Stimulated activated naive CD4-positive, alpha-beta T cell (primary cell): ENCODE measurements at places on chromosomes 4 and X.
A peak's percentile ranks its signal among the peaks of the same experiment; 100 is the strongest.

DNA sequence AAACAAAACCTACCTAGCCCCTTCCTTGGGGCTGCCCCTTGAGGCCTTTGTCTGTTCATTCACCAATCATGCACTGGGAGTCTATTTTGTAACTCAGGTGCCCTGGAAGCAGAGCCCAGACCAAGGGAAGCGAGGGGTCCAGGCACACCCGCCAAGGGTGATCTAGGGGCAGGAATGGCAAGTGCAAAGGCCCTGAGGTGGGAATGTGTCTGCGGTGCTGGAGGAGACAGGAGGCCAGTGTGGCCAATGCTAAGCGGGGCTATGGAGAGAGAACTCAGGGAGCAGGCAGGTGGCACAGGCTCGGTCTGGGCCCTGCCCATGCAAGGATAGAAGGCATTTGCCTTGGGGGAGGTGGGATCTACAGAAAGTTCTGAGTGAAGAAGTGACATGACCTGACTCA, 3.5 kb upstream of the SH3BP2 start:
- no peak for DNase-seq

GRCh38 chrX:24426340-24426913, 38.7 kb upstream of the PDK3 start:
- peak; percentile 16 for DNase-seq

- no peak for DNase-seq
Measured at GRCh38 chr4:92776080-92776479, 472.3 kb downstream of the GRID2 start.

GRCh38 chr4:140088323-140088967, 65.5 kb downstream of the MAML3 start:
- no peak for DNase-seq

GRCh38 chrX:87896057-87896456, 378.5 kb downstream of the KLHL4 start:
- no peak for DNase-seq

DNA sequence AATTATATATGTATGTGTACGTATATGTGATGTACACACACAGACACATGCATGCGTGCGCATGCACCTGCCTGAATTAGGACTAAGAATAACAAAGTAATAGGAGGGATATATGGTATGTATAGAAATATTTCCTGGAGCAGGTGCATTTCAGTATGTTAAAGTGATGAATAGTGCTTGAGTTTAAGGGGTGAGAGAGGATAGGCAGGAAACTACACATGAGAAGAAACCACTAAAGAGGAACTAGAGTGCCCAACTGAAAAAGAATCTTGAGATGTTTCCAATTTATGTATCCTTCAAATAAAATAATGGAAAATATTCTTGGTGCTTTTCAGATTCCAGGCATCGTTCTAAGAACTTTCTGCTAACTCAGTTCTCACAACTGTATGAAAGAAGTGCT, 52.6 kb upstream of the UNC5C start:
- DNase-seq = no peak

DNA sequence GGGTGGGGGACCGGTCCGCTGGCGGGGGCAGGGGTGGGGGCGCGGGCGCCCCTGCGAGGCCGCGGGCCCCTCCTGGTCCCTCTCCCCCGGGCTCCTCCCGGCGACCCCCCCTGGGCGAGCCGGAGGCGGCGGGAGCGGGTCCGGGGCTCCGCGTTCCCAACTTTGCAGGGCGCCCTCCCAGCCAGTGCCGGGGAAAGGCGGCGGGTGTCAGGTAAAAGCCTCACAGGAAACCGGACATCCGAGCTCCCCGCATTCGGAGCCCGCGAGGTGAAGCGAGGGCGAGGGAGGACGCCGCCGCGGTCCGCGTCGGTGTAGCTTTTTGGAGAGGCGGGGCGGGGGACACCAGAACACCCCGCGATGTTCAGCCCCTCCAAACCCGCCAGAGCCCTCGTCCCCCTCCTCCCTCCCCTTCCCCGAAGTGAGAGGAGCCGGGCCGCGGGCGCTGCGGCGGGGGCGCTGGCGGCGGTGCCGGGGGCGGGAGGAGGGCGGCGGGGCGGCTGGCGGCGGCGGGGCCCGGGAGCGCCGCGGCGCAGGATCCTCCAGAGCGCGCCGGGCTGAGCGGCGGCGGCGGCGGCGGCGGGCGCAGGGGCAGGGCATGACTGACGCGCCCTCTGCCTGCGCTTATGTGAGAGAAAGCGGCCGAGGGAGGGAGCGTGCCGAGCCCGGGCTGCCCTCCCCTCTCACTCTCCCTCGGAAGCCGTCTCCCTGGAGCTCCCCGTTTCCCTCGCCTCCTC, at the start of gene VEGFC:
TSS of gene VEGFC (minus strand) at position 597 of the 734 bp plus-strand sequence. CDS start 611 bp downstream, outside the sequence.
- no peak for DNase-seq

GRCh38 chrX:132948648-132949260, 9.7 kb downstream of the HS6ST2 start:
- DNase-seq = no peak

GRCh38 chr4:7701866-7702649, 237.6 kb downstream of the AFAP1 start:
- DNase-seq = no peak

- DNase-seq = peak; percentile 48
Measured at GRCh38 chrX:119757979-119758730, at the start of gene SOWAHD. SOWAHD (plus strand) TSS chrX:119758588; CDS start chrX:119758668, 80 bp downstream.

DNA sequence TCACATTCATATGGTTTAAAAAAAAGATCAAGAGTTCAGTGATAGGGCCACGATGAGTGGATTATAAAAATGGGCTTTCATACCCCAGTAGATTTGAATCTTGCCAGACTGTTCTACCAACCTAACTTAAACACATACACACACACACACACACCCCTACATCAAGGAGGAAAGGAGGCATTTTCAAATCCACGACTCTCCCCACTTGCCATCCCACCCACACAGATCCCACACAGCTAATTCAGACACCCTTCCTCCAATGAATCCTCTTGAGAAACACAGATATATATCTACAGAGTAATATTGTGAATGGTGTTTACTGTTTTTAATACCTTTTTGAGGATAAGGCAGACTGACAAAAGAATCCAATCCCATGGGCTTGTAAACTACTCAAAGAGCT, 16.8 kb downstream of the SUPT20HL1 start:
- DNase-seq = no peak

DNA sequence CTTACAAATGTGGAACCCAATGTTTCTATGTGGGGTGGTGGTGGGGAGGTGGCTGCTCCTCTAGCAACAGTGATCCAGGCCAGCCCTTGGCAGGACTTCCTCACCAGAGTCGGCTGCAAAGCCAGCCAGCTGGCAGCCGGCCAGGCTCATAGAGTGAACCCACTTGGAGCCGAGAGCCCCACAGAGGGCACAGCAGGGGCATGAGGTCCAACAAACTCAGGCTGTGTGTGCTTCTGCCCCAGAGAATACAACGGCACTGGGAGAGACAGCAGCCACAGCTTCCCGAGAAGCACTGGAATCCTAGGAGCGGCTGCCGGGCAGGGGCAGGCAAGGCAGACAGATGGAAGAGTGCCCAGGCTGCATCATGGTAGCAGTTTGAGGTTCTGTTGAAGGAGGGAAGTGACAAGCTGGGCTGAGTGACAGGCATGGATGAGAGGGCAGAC, 23.5 kb upstream of the SOWAHD start:
- no peak for DNase-seq

- DNase-seq = no peak
Measured at GRCh38 chr4:60173103-60173502, 1027.0 kb upstream of the ADGRL3 start.

DNA sequence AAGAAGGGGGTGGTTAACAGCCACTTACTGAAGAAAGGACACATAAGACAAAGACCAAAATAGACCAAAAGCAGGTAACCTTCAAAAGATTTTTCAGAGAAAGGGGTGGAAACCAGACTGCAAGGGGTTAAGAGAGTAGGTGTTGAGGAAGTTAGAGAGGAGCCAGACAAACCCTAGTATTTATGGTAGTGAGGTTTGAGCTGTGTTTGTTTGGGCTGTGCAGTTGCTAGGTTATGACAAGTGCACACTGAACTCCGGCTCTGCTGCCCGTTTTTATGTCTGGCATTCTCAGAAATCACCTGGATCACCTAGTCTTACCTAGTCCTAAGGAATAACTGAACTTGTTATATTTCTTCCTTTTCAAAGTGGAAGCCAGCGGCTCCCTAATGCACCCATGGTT, 22.9 kb upstream of the G3BP2 start:
- DNase-seq = peak; percentile 64

GRCh38 chrX:9634551-9634950, 131.1 kb downstream of the GPR143 start:
- no peak for DNase-seq

DNA sequence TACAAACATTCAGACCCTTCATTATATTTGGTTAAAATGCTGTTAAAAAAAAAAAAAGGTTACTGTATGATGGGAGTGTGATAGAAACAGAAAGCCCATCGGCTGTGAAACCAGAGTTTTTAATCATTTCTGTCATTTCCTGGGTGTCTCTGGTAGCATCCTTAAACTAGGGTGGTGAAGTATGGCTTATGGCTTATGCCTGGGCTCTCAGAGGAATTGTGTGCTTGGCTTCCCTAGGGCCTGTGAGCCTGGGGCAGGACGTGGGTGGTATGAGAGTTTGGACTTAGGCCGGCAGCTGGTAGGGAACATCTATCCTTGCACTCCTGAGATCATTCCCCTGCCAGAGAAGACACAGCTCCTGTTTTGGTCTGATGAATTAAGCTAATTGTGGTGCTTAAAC, 52.2 kb downstream of the DCUN1D4 start:
- no peak for DNase-seq

DNA sequence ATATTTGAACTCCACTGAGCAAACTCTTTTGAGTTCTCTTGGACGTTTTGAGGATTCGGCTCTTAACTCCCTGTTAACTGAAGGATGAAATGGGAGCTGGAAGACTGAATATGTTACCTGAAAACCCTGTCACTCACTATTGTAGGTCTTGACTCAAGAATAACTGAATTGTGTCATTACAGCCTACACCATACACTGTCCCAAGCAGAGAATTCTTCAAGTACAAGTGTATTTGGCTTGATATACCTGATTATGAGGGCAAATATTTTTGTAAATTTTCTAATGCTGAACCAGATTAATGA, 276.1 kb downstream of the CFAP299 start:
- DNase-seq = no peak

DNA sequence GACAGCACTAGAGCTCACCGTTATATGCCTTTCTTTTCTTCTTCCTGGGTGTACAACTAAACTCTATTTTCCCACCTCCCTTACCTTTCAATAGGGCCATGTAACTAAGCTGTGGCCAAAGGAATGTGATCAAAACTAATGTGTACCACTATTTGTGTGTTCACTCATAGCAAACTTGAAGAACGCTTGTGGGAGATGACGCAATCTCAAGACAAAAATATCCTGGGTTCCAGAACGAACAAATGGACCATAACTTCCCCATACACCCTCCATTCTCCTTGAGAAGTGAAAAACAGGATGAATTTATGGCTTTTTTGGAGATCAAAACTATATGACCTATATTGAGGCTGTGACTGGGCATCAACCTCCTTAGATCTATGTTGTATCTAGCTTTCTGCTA, 139.7 kb upstream of the GLRA2 start:
- no peak for DNase-seq

DNA sequence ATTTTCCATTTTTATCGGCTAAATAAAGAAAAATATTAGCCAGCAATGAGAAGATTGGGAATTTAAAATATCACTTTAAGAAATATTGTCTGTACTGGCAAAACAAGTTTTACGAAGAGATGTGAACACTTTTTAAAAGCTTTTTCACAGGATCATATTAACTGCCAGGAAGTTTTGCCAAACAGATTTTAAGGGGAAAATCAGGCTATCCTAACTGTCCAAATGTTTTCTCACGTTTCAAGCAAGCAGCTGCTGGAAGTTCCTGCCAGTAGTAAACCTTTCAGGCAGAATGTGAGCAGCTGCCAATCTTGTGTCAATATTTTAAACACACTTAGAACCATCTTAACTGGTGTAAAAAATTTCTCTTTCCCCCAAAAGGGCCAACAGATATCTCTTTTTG, 101.1 kb downstream of the ADGRL3 start:
- no peak for DNase-seq

- no peak for DNase-seq
Measured at GRCh38 chr4:33262824-33263223, 2542.7 kb downstream of the PCDH7 start.

DNA sequence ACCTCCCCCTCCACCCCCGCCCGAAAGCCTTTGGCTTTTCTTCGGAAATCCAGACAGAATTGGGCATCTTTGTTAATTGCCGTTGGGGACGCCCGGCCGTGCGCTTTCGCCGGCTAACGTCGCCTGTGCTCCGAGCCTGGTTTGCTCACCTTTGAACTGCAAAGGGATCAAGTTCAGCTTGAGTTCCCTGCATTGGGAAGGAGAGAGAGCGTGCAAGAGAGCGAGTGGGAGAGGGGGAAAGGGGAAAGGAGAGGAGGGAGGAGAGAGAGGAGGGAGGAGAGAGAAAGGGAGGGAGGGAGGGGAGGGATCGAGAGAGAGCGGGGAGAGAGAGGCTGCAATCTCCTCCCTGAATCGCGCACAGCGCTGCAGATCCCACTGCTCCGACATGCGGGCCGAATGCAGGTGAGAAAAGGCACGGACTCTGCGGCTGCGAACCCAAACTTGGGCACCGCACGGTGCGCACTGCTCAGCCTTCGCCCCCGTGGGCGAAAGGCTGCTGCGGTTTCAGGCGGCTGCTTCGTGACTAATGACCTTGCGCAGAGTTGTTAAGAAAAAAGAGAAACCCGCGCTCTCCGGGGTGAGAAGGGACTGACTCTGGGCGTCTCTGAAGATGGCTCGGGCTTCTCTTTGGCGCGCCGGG, at the start of gene PCDH7:
TSS of gene PCDH7 (plus strand) at position 349 of the 640 bp plus-strand sequence. CDS start 1,054 bp downstream, outside the sequence.
- DNase-seq = no peak

- no peak for DNase-seq
Measured at GRCh38 chrX:111348429-111348828, 63.6 kb downstream of the DCX start.

DNA sequence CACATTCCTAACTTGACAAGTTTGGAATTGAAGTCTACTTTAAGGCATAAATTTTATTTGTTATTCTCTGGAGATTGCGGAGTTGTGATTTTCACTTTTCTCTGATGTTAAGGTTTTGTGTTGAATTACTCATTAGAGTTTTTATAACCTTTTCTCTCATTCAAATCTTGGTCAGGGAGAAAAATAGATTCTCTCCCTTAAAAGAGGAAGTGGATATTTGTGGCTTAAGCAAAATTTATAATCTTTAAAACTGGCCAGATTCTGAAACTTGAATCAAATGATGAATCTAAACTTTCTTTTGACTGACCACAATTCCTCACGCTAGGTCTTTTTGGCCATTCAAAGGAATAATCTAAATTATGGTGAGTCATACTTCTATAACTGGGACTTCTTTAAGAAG, 361.4 kb downstream of the TEX13C start:
- no peak for DNase-seq

- DNase-seq = no peak
Measured at GRCh38 chr4:107444-108429, 16.6 kb upstream of the ZNF718 start.

GRCh38 chrX:23434356-23434884, 99.8 kb downstream of the PTCHD1 start:
- DNase-seq = no peak

- DNase-seq = no peak
Measured at GRCh38 chr4:122776916-122777315, 44.4 kb downstream of the BBS12 start.

GRCh38 chrX:2589186-2590020, 88.6 kb upstream of the DHRSX start:
- no peak for DNase-seq
